ENCODE measurements at places on chromosomes 4 and X. TPM values are rescaled to one million over a fixed set of nuclear protein-coding genes. Genes with fewer than 3 reads are reported as not detected.

DNA sequence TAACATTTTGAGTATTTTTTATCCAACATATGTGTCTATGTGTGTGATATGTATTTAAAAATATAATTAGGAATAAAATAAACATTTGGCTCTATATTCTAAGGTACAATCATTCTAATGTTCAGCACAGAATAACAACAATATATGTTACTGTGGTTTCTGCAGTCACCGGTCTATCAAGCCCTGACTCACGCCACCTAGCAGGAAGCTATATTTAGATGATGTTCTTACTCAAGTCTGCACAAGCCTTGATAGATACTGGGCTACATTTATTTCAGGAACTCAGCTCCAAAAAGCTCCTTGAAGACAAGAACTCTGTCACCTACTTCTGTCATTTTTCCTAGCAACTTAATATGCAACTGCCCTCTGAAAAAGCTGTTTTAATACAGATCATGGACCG is 152.0 kb upstream of the FTHL17 start:
- no peak overlapping the region for H3K27ac ChIP-seq
- no peaks in the 10 kb centered on the region for H3K27me3 ChIP-seq
- no peaks in the 10 kb centered on the region for H3K4me1 ChIP-seq
- no peaks in the 10 kb centered on the region for H3K36me3 ChIP-seq
- no peak overlapping the region for H3K4me3 ChIP-seq

DNA sequence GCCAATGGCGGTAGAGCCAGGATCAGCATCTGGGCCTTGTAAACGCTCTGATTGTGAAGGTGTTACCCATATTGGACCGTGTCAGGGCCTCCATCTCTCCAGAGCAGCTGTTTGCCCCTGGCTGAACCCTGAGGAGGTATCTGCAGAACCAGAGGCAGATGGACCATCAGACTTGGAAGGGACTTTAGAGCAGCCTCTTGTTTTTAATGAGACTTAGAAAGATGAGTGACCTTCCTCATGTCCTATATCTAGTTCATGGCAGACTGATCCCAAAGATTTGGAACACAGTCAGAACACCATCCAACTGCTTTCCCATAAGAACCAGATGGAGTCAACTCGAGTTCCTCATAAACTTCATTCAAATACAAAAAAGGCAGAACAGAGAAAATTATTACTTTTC is 135.1 kb upstream of the MSX1 start:
- H3K27me3 ChIP-seq = peaks cover 3% of the 10 kb centered on the region
- H3K4me1 ChIP-seq = no peaks in the 10 kb centered on the region
- no peak overlapping the region for H3K4me3 ChIP-seq
- no peak for DNase-seq
- H3K36me3 ChIP-seq = peaks cover 15% of the 10 kb centered on the region
- no peak overlapping the region for H3K27ac ChIP-seq

- H3K27ac ChIP-seq = no peak overlapping the region
- no peaks in the 10 kb centered on the region for H3K4me1 ChIP-seq
- H3K27me3 ChIP-seq = peaks cover 2% of the 10 kb centered on the region
- no peak overlapping the region for H3K4me3 ChIP-seq
- H3K36me3 ChIP-seq = no peaks in the 10 kb centered on the region
Measured at GRCh38 chr4:55830716-55831115, 11.1 kb downstream of the EXOC1L start.

- no peak overlapping the region for H3K4me3 ChIP-seq
- H3K36me3 ChIP-seq = no peaks in the 10 kb centered on the region
- no peak overlapping the region for H3K27ac ChIP-seq
- no peaks in the 10 kb centered on the region for H3K4me1 ChIP-seq
- DNase-seq = no peak
Measured at GRCh38 chr4:80710748-80711451, 319.6 kb upstream of the BMP3 start.

XPNPEP2 gene
- total RNA-seq = 1.7 TPM

DNA sequence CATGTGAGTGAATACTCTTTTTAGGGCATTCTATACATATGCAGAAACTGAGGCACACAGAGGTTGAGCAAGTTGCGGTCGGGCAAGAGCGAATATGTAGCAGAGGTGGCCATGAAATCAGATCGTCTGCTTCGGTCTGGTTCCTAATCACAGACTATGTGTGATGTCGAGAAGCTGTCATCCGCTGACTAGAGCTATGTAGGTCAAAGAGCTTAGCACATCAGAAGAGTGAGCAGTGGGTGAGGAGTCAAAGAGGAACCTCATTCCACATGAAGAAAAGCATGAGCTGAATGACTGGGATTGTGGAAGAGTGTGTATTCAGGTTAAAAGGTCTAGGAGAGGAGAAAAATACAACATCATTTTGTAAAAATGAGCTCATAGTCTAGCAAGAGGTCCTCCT is 19.0 kb downstream of the GAB3 start:
- peaks cover 3% of the 10 kb centered on the region for H3K27me3 ChIP-seq
- H3K4me1 ChIP-seq = peaks cover 27% of the 10 kb centered on the region
- no peak overlapping the region for H3K27ac ChIP-seq
- no peaks in the 10 kb centered on the region for H3K36me3 ChIP-seq

DNA sequence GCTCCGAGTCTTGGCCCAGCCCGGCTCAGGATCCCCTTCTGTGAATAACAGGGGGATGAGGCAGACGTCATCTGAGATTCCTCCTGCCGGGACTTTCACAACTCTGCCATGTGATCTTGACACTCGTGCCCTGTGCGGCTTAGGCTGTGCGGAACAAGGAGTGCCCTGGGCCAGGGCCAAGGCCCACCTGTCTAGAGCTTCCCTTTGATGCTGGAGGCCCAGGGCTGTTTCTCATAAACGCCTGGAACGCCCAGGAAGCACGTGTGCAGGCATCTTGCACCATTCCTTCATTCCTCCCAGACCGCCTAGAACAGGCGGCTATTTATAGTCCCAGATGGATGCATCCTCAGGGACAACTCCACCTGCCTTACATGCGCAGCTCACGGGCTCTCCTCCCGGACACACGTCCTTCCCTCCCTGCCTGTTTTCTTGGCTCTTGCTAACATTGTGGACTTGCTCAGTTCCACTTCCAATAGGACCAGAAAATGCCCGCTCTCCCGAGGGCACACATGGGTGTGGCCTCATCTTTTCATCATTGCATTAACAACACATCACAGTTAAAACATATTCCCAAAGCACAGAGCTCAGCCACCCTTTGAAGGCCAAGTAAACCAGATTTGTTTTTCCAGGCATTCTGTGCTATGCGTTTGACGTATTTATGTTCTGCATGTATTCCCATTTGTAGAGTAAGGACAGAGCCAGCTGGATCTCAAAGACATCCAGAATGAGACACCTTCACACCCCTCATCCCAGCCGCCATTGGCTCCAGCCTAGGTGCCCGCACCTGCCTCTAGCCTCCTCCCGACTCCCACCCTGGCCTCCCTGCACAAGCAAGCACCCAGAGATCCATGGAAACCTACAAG is 57.2 kb downstream of the ABLIM2 start:
- peaks cover under 1% of the 10 kb centered on the region for H3K4me1 ChIP-seq
- no peak overlapping the region for H3K4me3 ChIP-seq
- no peaks in the 10 kb centered on the region for H3K36me3 ChIP-seq
- H3K27ac ChIP-seq = no peak overlapping the region

ADH7 gene
- total RNA-seq = not detected

DNA sequence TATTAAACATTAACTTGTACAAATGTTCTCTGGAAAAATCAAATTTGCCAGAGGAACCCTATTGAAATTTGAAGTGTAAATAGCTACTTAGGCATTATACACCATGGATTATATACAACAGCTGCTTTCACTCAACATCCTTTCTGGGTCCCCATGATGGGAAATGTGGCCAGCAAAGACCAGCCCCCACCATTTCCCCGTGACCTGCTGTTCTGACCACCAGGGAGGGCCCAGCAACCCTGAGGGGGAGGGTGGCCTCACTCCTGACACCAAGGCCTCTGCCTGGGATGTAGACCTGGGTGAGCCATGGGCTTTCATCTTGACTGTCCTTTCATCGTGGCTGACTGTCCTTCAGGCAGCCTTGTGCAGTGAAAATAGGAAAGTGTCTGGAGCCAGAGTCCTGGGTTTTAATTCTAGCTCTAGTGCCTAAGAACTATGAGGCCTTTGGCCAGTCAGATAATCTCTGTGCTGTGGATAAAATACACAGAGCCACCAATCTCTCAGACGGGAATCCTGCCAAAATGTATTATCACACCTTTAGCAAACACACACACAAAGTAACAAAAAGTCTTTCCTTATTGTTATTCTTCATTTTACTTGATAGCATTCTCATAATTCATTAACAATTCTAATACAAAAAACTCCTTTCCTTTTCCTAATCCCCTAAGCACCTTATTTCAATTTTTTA is 45.1 kb downstream of the NR3C2 start:
- H3K4me3 ChIP-seq = no peak overlapping the region
- no peaks in the 10 kb centered on the region for H3K36me3 ChIP-seq
- H3K27ac ChIP-seq = no peak overlapping the region
- no peaks in the 10 kb centered on the region for H3K4me1 ChIP-seq

Data from endothelial cell (in vitro differentiated cells).